NCI-H187 treated with DMSO at 0.1 percent for 48 hours (cell line): ENCODE measurements at places on chromosomes 12 and 14.

DNA sequence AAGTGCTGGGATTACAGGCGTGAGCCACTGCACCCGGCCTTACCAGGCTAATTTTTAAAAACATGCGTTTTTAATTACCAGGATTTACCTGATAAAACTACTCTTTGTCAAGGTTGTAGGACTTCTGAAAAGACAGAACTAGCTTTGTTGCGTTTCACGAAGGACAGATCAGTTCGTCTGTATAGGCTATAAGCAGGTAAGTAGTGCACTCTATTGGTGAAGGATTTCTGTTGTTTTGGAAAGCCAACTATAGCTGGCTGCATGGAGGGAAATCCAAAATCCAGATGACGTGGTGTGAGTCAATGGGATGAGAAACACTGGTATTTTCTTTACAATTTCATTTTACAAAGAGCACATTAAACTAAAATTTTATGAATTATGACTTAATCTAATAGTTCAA, 14.6 kb downstream of the GNPNAT1 start:
- DNase-seq = no peak

DNA sequence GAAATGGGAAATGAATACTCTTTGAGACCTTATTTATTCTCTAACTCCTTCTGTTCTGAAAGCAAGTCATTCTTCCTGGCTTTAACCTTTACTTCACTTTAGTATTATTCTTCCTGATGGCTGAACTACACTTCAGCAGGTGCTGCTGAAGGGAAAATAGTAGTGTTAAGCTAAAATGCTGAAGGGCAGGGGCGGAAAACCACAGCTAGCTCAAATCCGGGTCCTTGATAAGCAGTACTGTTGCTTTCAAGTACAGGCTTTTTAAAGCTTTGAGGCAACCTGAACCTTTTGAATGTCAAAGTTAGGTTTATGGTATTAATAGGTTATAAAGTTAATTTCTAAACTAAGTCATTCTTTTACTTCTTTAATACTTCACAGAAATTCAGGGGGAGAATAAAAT, 10.7 kb downstream of the CCDC196 start:
- no peak for DNase-seq

- no peak for DNase-seq
Observed at GRCh38 chr12:68630598-68630997, 19.9 kb downstream of the RAP1B start.

- no peak for DNase-seq
Observed at GRCh38 chr14:103763730-103764488, 48.3 kb downstream of the ZFYVE21 start.

GRCh38 chr14:66420251-66421006, 65.7 kb upstream of the CCDC196 start:
- DNase-seq = no peak

DNA sequence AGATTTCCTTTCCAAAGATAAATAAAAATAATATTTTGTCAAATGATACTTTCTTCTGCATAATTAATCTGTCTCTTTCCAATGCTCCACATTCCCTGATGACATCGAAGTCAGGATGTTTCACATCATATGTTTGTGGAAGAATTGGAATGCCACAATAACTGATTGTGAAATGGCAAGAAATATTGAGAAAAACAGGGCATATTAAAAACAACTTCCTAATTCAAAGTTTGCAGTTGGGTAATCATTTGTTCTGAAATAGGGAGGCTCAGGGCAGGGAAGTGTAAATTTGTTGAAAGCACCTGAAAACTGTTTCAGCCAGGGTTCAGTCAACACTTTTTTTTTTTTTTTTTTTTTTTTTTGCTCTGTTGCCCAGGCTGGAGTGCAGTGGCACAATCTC, 50.7 kb downstream of the BCAT1 start:
- DNase-seq = no peak

GRCh38 chr12:54958048-54958658, 26.4 kb downstream of the TESPA1 start:
- DNase-seq = peak; percentile 40

GRCh38 chr14:20630340-20631022, 11.0 kb downstream of the OR6S1 start:
- no peak for DNase-seq

DNA sequence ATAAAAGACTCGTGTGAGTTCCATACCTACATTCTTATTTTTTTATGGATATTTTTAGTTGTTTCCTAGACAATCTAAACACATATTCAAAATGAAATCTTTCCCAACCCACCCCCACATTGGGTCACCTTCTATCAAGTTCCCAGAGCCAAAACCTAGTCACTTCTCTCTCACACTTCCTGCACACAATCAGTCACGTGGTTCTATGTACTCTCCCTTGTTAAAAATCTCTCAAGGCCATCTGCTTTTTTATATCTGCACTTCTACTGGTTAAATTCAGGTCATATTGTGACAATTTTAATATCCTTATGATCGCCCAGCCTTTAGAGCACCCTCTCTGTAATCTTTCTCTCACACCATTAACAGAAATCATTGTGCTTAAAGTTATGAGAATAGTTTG, 175.0 kb upstream of the SYT10 start:
- no peak for DNase-seq

GRCh38 chr14:70425354-70425753, 8.5 kb upstream of the SYNJ2BP start:
- DNase-seq = no peak
